CD14-positive monocyte (primary cell): ENCODE measurements at places on chromosomes 4 and X. TPM values are rescaled to one million over a fixed set of nuclear protein-coding genes. Genes with fewer than 3 reads are reported as not detected.

GRCh38 chr4:139581096-139581495 lies 25.1 kb upstream of the SETD7 start:
- no peak for DNase-seq

DNA sequence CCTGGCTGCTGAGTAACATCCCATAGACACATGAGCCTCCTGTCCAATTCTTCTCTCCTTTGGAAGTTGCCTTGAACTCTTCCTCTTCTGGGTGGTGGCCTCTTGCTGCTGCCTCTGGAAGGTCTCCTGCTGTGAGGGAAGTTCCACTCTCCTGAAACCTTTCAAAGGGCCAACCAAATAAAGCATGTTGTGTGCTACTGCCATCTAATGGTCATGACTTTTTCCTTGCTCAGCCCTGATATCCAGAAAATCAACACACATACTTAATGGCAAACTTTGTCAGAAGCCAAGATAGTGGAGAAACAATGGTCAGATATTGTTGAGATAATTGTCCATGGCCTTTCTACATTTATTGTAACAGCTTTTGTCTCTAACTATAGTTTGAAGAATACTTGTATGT lies 19.1 kb upstream of the ZXDA start:
- no peak for DNase-seq

- no peak for DNase-seq
Measured at GRCh38 chrX:49071877-49072711, 1.7 kb downstream of the PRAF2 start.

DNA sequence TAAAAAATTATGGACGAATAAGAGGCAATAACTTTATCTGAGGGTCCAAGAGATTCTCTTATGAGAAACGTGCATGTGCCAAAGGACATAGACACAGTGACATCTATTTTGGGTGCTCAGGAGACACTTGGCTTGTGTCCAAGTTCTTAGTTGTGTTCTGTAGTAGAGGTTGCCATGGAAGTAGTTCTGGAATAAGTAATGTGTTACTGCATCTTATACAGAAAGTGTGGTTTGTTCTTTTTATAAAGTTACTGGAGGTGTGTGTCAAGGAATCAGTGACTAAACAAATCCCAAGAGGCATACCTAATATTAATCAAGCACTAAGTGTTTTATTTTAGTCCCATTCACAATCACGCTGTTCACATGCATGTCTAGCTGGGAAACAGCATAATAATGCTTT lies 305.7 kb downstream of the ARHGAP24 start:
- no peak for DNase-seq

DNA sequence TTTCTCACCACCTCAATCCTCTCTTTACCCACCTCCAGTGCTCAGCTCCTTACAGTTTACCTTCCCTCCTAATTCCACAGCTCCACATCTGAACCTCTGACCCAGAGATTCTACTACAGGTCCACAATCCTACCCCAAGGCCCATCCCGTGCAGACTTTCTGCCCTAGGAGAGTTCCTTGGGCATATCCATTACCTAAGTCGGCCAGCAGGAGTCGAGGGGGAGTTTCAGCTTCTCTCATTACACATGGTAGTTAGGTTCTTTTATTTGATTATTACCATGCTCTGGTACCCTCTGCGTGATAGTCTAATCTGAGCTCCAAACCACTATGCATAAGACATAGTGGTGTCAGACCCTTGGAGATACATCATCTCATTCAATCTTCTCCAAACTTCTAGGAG lies 117.9 kb downstream of the SH3RF1 start:
- DNase-seq = no peak

CITED1 gene
- 0.36 TPM for polyA plus RNA-seq

GPR50 gene
- not detected in 2 replicates for polyA plus RNA-seq

ATP8A1 gene
- 3.2 TPM for polyA plus RNA-seq

GRCh38 chr4:30396772-30397475 lies 323.2 kb upstream of the PCDH7 start:
- no peak for DNase-seq

DNA sequence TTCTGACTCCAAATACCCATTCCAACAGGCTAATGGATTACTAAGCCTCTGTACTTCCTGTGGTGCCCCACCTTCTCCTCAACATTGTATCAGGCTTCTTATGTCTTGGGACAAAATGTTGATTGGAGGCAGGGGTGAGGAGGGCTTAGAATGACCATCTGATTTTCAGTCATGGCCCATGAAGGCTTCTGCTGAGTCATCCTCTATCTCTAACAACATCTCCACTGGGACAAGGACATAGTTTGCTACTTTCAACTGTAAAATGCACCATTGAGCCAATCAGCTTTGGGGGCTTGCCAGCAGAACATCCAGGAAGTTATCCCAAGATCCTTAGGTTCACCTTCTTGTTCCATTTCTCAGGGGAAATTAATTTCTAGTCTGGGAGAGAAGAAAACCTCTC lies 29.5 kb downstream of the MAGEB17 start:
- DNase-seq = no peak
